Stromal cell of bone marrow (primary cell): ENCODE measurements at places on chromosomes 7 and 10.

- no peak for DNase-seq
Measured at GRCh38 chr10:103504181-103504783, 10.8 kb downstream of the NEURL1 start.

DNA sequence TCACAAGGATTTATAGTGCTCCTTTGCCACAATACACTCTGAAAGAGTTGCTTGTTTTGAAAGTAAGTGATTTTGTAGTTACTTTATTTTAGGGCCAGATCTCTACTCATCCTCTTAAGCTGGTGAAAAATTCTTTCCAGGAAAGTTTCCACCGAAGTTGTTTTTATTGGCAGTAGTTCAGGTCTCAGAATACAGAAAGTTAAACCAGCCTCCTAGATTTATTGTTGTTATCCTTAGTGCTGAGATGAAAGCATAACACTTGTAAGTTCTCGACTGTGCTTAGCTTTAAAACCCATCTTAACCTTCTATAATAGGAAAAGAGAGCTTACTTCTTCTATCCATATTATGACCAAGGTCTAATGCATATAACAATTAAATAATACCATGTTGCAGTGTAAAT, 5.5 kb downstream of the AP3M1 start:
- peak; percentile 91 for DNase-seq

DNA sequence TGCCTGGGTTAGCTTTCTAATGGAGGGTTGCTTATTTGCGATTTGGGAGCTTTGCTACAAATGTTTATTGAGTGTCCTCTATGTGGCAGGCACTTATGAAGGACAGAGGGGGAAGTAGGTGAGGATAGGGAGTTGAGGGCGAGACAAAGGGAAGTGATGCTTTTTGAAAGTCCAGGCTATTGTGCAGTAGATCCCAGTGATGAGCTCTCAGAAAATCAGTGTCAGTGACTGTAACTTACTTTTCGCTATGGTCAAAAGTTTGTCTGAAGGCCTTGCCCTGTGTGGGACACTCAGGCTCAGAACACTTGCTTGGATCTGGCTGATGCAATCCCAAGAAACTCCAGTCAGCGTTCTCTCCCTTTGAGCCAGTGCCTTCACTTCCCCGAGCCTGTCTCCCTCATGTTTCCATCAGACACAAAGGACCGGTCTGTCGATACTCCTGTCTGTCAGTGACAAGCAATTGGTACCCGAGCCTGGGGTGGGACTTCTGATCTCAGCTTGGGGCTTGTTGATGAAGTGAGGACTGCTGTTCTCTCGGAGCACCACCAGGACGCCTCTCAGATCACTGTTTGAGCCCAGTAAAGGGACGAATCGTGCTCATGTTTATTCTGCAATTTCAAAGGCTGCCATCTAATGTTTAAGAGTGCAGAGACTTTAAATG, 63.1 kb upstream of the SORCS3 start:
- DNase-seq: no peak

- DNase-seq: no peak
Measured at GRCh38 chr10:61942604-61943461, 41.3 kb downstream of the ARID5B start.

- peak; percentile 18 for DNase-seq
Measured at GRCh38 chr10:72935361-72935760, 19.2 kb downstream of the PLA2G12B start.

- DNase-seq: no peak
Measured at GRCh38 chr10:70666960-70667798, 5.1 kb upstream of the ADAMTS14 start.

DNA sequence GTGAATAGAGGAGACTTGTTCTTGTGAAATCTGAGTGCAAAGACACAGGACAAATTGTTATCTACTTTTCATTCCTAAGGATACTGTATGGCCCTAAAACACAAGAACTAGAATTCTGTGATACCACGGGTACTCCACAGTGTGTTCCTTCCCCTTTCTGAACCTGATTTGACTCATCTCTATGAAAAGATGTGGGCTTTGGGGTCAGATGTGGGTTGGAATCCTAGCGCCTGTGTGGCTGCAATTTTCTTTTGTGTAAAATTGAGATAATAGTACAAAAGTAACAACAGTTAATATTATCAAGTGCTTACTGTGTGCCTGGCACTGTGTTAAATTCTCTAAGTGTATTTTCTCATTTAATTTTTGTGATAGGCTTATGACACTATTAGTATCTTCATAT, 8.1 kb downstream of the SRGN start:
- DNase-seq: no peak

GRCh38 chr7:128135159-128135514, 103.9 kb upstream of the LRRC4 start:
- DNase-seq: no peak

GRCh38 chr7:43568529-43568928, 14.4 kb upstream of the STK17A start:
- DNase-seq: no peak

DNA sequence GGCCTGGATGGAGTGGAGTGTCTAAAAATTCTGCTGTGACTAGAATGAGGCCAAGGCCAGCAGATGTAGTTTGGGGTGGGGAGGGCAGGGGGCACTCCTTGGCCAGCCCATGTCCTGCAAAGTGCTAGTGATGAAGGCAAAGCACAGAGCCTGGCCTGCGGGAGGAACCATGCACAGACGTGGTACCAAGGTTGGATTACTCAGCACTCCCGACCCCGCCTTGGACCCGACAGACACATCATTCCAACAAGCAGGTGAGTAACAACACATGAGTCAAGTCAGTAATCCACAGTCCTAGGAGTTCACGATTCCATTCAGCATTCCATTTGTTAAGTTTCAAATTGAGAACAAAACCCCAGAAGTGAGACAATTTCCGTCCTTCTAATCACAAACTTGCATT, 317.3 kb downstream of the TCERG1L start:
- DNase-seq: no peak

- no peak for DNase-seq
Measured at GRCh38 chr10:76902949-76903348, 734.7 kb downstream of the KCNMA1 start.

DNA sequence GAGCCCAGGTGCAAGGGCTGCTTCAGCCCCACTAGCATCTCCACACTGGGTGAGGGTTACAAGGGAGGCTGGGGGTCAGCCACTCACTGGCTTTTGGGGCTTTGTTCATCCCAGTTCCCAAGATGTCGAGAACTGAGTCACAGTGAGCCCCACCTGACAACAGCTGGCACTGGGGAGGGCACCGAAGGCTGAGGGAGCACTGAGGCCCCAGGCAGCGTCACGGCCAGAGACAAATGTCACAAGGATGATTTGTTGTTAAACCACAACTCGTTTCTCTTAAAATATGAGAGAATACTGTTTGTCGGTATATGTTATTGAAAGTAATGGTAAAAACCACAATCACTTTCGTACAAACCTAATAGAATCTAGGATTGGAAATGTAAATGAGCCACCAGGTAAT, 219.9 kb downstream of the CELF2 start:
- DNase-seq: no peak

GRCh38 chr7:89200758-89201157, 405.2 kb upstream of the TEX47 start:
- DNase-seq: no peak

GRCh38 chr7:68929781-68930261, 668.5 kb upstream of the AUTS2 start:
- peak; percentile 81 for DNase-seq

DNA sequence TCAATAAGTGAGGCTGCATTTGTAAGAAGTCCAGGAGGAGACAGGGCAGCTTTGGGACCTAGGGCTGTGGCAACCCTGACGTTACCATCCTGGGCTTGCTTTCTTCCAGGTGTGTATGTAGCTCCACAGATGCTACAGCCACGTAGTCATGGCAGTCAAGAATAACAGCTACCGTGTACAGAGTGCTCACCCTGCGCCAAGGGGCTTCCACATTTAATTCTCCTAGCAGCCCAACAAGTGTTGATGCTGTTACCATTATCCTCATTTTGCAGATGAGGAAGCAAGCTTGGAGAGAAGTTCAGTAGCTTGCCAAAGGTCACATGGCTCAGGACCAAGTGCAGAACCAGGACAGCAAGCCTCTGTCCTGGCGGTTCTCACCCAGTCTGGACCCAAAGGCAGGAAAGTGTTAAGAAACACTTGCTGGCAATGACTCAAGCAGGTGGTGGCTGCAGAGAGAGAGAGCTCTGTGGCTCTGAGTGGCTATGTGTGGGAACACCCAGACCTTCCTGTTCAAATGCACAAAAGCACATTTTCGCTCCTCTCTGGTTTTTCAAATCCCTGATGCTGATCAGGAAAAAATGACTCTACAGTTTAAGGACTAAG, 89.8 kb downstream of the CREM start:
- DNase-seq: no peak

DNA sequence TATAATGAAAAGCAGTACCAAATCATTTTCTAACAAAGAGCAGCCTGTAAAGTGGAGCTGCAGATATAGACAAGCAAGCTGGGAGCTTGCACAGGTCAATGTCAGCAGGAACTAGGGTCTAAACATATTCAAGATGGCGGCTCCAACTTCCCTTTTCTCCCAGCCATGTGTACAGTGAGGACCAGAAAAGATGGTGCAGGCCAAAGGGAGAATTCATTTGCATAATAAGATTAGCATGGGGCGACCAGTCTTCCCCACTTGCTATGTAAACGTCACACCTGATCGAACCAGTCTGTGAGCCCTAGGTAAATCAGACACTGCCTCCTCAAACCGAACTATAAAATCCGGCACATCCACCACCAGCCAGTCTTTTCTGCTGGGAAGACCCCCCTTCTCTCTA, 4.4 kb upstream of the RAPGEF5 start:
- DNase-seq: no peak

DNA sequence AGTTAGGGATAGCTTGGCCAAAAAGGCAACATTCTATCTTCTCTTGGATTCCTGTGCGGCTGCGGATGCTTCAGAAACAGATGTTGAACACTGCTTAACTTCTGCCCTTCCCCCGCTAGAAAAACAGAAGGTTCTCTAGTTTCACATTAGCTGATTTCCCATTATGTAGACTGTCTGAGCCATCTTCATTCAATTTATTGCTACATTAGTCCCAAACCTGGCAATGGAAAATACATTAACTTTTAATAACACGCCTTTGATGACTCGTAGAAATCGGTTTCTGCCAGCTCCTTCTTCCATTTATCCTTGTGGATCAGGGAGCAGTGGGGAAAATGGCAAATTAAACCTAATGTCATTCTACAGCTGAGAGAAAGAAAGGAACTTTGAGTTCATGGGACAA, 119.9 kb downstream of the SLC16A9 start:
- no peak for DNase-seq

DNA sequence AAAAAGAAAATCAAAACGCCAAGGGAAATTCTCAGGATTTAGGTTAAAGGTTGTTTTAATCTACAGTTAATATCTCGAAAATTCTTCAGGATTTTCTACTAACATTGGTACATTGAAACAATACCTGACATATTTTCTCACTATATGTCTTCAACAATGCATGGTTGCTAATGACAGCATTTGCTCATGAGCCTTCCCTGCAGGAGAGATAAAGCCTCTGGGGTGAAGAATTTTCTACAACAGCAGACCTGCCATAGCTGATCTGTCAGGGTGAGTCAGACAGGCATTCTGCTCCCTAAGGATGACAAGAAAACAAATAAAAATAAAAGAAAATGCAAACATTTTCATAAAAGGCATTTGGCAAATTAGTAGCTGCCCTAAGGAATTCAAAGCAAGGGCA, 11.7 kb upstream of the GPR37 start:
- no peak for DNase-seq

- DNase-seq: no peak
Measured at GRCh38 chr7:97011536-97012364, 6.4 kb downstream of the DLX6 start.
